CD4-positive, alpha-beta T cell (primary cell): ENCODE measurements at places on chromosomes 11 and 22.

DNA sequence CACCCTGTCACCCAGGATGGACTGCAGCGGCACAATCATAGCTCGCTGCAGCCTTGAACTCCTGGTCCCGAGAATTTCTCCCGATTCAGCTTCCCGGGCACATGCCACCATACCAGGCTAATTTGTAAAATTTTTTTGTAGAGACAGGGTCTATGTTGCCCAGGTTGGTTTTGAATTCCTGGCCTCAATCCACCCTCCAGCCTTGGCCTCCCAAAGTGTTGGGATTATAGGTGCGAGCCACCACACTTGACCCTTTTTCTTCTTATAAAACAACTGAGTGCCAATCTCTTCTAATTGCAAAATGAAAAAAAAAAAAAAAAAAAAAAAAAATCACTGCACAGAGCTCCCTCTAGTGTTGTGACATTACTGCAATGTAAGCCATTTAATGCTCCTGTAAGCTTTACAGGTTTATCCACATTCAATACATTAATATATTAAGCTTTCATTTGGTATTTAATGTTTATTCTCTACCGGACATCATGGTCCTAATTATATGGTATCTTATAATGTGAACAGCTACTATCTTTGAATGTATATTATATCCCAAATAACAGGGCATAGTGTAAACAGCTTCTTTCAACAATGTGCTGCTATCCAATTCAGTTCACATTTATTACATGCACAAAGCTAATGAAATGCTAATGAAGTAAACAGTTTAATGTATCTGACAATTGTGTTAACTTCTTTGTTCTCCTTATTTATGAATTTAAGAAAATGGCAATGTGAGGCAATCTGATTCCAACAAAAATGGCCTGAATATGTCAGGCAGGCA, 44.6 kb downstream of the COPB1 start:
- DNase-seq, result no peak

- DNase-seq, result no peak
Measured at GRCh38 chr22:19965771-19966709, 24.4 kb upstream of the TXNRD2 start.

DNA sequence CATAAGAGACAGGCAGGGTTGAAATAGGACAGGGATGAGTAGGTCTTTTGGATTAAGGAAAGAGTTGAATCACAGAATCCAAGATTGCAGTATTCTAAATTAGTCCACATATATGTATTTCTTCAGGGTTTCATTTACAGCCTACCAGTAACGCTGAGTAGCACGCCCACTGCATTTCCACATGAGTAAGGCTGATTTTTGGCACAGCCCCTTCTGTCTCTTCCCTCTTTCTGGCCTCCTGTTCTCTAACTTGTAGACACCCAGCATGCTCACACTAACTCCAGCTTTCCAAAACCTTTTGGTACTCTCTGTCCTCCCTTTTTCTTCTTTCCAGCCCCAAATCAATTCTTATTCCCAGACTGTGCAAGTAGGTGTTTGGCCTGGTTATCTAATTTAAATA, 3.7 kb upstream of the SIK2 start:
- no peak for DNase-seq

- no peak for DNase-seq
Measured at GRCh38 chr22:39457556-39458443, 988 bp downstream of the MGAT3 start.

DNA sequence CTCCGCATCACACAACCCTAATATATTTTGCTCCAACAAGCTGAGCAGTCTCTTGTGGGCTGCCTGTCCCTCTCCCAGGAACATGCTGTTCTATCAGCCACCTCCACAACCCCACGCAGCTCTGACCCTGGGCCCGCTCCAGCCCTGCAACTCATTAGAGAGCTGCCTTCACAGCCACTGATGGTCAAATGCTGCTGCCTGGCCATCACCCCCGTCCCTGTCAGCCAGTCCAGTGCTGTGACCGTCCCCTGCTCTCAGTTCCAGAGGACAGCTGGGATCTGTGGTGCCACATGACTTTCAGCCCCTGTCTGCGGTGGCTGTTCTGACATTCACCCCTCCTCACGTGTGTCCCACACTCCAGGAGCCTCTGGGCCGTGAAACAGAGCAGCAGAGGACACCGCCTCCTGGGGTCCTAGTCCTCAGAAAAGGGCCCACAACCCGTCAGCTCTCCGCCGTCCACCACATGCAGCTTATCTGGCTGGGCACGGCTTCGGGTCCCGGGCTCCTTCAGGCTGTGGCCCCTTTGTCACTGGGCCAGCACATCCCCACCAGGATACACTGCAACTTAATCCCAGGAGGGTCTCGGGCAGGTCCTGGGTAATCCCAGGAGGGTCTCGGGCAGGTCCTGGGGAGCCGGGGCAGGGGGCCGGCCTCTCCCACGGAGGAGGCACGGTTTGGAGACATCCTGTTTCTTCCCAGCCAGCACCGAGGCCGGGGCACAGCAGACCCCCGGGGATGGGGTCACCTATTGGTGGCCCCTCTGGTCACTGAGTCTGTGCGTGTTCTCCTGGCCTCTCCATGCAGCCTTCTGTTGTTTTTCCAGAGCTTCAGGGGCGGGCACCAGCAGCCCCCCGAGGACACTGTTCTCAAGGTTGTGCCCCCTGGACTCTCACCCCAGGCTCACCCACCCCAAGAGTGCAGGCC, 15.1 kb downstream of the CRELD2 start:
- no peak for DNase-seq

GRCh38 chr11:640021-640706, 3.1 kb downstream of the DRD4 start:
- no peak for DNase-seq

GRCh38 chr11:134139873-134140331, 71.0 kb downstream of the JAM3 start:
- peak; percentile 20 for DNase-seq
